ENCODE measurements at places on chromosomes 7 and 10. TPM values are rescaled to one million over a fixed set of nuclear protein-coding genes. Genes with fewer than 3 reads are reported as not detected.

DNA sequence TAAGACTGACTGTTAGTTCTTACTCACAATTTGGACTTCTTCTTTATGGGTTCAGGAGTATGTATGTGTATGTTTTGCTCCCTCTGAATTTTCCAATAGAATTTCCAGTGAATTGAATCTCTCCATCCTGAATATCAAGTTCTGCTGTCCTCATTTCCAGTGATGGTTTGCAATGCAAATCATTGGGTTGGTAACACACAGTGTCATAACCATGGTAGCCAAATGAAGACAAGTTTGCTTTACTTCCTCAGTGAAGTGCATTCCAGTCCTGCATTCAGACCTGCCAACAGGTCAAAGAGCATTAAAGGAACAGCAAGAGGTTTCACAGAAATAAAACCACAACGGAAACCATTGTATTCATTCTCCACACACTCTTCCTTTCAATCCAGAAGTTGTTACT lies 15.2 kb downstream of the ITPRID1 start:
- no peak for DNase-seq
- H3K27me3 ChIP-seq, result no peaks in the 10 kb centered on the region
- no peak overlapping the region for H3K4me3 ChIP-seq
- H3K4me1 ChIP-seq, result no peaks in the 10 kb centered on the region
- H3K27ac ChIP-seq, result no peak overlapping the region

Gene MTERF1
- total RNA-seq, result 18.4 TPM

- H3K27me3 ChIP-seq, result peaks cover 5% of the 10 kb centered on the region
- H3K4me1 ChIP-seq, result peaks cover 5% of the 10 kb centered on the region
- H3K36me3 ChIP-seq, result no peaks in the 10 kb centered on the region
- H3K4me3 ChIP-seq, result no peak overlapping the region
- no peak overlapping the region for H3K27ac ChIP-seq
These were observed 115.0 kb downstream of the EGFR start for GRCh38 chr7:55133630-55134358.

- H3K27ac ChIP-seq, result no peak overlapping the region
- H3K36me3 ChIP-seq, result no peaks in the 10 kb centered on the region
- H3K4me1 ChIP-seq, result no peaks in the 10 kb centered on the region
- no peaks in the 10 kb centered on the region for H3K27me3 ChIP-seq
- H3K4me3 ChIP-seq, result no peak overlapping the region
These were observed 48.4 kb downstream of the TEX36 start for GRCh38 chr10:125634606-125635005.

Gene OR2A12
- total RNA-seq, result not detected

GRCh38 chr7:112022128-112022527 lies 184.1 kb downstream of the DOCK4 start:
- DNase-seq, result no peak
- no peaks in the 10 kb centered on the region for H3K27me3 ChIP-seq
- H3K27ac ChIP-seq, result no peak overlapping the region
- H3K4me1 ChIP-seq, result no peaks in the 10 kb centered on the region

GRCh38 chr10:77279207-77279606 lies 358.4 kb downstream of the KCNMA1 start:
- peak; percentile 16 for DNase-seq
- peaks cover 27% of the 10 kb centered on the region for H3K27me3 ChIP-seq
- no peak overlapping the region for H3K27ac ChIP-seq
- no peaks in the 10 kb centered on the region for H3K36me3 ChIP-seq
- no peak overlapping the region for H3K4me3 ChIP-seq
- H3K4me1 ChIP-seq, result peaks cover 16% of the 10 kb centered on the region

Gene SUV39H2
- total RNA-seq, result 36.6 TPM

Gene MYO3A
- total RNA-seq, result not detected

Gene ZPBP
- total RNA-seq, result not detected

DNA sequence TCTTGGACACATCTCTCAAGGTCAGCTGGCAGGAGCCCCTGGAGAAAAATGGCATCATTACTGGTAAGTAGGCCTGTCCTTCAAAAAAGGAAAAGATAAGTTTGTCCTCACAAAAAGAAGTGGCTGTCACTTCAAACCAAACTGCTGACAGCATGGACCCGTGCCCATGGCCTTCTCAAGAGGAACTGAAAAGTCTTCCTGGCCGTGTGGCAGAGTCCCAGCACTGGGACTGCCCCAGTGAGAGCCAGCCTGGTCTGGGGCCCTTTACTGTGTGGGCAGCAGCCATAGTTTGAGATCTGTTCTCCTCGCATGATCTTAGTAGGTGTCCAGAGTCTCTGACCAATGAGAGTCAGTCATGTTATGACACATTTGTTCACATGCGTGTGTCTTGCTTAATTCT lies 614.2 kb upstream of the FOXK1 start:
- peaks cover 11% of the 10 kb centered on the region for H3K4me1 ChIP-seq
- no peaks in the 10 kb centered on the region for H3K27me3 ChIP-seq
- no peak for DNase-seq
- H3K4me3 ChIP-seq, result no peak overlapping the region
- H3K27ac ChIP-seq, result no peak overlapping the region

- H3K4me3 ChIP-seq, result no peak overlapping the region
- H3K36me3 ChIP-seq, result no peaks in the 10 kb centered on the region
- H3K4me1 ChIP-seq, result no peaks in the 10 kb centered on the region
- no peak for DNase-seq
These were observed 91.6 kb downstream of the UNCX start for GRCh38 chr7:1324028-1324900.

DNA sequence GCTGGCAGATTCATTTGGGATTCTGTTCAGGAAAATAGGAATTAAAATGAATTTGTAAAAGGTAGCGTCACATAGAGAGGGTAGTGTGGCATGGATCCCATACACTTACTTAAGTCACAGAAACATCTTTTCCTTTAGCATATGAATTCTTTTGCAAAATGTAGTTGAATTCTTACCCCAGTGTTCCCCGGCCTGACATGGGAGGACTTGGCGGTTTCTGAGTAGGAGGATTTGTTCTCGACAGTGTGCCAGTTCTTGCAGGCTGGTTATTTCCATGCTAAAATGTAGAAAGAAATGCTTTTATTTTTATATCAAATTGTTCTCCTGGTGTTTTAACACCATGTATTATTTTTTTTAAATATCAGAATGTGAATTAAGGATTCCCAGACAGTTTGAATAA lies 72.6 kb downstream of the PDSS1 start:
- H3K27ac ChIP-seq, result no peak overlapping the region
- peaks cover 9% of the 10 kb centered on the region for H3K4me1 ChIP-seq
- H3K27me3 ChIP-seq, result no peaks in the 10 kb centered on the region
- no peak overlapping the region for H3K4me3 ChIP-seq

Gene LRRTM3
- total RNA-seq, result not detected

Measured in activated CD4-positive, alpha-beta T cell treated with anti-CD3 and anti-CD28 coated beads, Interleukin-2, amount 10 ng/mL, durations not matched to agents 7 days and 5 days (primary cell).